Left forelimb (tissue), 1 donor: ENCODE measurements at places on chromosomes 4 and X.

GRCh38 chr4:188266386-188266785 is 127.1 kb downstream of the TRIML1 start:
- no peak for DNase-seq

DNA sequence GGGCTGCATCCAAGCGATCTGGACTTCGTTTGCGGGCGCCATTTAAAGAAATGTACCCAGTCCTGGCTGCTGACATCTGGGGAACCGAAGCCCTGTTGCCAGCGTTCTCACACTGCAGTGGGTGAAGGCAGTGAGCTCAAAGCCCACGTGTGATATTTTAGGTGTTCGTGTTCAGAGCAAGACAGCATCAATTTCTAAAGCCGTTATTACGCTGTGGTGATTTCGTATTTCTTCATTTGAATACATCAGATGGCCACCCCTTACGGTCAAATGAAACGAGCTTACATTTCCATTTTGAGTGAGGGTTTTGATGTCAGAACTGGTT is 376 bp upstream of the C4orf36 start:
- no peak for DNase-seq

- no peak for DNase-seq
Measured at GRCh38 chrX:41970419-41970818, 47.1 kb upstream of the CASK start.

GRCh38 chr4:106365613-106366012 is 3.0 kb downstream of the GIMD1 start:
- DNase-seq, result no peak

DNA sequence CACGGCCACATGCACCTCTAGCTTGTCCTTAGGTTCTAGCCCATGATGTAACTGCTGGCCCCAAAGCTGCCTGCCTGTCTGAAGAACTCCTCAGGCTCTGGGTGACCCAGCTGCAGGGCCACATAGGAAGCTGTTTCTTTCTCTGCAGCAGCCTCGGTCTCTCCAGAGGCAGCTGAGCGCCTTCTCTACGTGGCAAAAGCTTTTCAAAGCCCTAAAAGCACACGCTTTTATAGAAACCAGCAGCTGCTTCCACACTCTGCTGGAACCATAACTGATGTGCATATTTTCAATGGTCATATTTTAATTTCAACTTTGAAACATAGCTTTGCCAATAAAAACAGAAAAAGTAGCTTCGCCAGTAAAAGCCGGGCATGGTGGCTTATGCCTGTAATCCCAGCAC is 37.4 kb downstream of the FAM53A start:
- DNase-seq, result no peak

GRCh38 chr4:6282314-6282771 is 12.7 kb downstream of the WFS1 start:
- no peak for DNase-seq

GRCh38 chr4:41232406-41232805 is 18.1 kb upstream of the APBB2 start:
- DNase-seq, result no peak

GRCh38 chrX:2516623-2517022 is 15.8 kb upstream of the DHRSX start:
- no peak for DNase-seq

GRCh38 chr4:78902298-78902697 is 36.9 kb downstream of the PAQR3 start:
- no peak for DNase-seq

DNA sequence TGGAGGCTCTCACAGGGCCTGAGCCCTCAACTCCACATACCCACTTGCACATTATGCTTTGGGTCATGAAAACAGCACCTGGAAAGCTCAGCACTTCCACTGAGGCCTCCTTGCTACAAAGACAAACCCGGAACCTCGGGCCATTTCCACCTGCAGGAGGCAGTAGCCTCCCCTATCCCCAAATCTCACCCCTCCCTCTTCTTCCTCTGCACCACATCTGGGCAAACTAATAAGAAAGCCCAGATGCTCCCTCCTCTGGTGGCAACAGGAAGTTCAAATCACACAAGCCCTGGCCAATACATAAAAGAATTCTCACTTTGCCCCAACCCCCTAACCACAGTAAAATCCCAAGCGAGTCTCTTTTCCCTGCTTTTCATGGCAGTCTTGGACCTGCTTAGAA is 136.4 kb downstream of the MAPK10 start:
- no peak for DNase-seq

- DNase-seq, result no peak
Measured at GRCh38 chr4:110091434-110092140, 106.8 kb downstream of the ELOVL6 start.

DNA sequence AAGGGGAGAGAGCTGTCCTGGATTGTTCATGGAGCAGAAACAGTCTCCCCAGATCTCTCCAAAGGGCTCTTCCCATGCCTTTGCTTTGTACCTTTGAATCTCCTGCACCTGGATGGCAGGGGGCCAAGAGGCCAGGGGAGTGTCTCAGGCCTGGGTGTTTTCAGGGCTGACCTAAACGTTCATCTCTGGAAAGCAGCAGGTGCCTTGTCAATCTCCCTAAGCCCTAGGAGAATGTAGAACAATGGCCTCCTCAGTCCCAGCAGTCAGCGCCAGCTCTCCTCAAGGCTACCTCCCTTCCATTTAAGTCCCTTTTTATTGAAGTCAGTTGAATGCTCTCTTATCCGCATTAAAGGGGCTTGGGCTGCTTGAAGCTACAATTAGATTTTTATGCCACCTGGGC is 31.2 kb upstream of the NSUN7 start:
- DNase-seq, result no peak

DNA sequence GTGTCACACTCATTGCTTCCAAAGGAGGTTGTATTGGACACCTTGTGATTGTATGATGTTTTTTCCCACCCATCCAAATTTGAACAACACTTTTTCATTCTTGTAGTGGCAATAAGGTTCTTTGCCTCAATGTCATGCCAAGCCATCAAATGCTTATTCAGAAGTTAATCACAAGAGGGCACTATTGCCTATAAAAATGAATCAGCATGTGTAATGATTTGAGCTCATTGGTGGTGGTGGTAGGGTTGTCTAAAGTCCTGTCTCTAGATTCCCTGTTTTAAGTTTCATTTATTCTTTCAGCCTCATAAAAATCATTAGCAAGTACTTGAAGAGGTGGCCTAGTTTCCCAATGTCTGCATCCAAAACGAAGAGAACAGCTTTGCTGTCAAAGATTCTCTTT is 37.0 kb downstream of the IRS4 start:
- DNase-seq, result no peak

DNA sequence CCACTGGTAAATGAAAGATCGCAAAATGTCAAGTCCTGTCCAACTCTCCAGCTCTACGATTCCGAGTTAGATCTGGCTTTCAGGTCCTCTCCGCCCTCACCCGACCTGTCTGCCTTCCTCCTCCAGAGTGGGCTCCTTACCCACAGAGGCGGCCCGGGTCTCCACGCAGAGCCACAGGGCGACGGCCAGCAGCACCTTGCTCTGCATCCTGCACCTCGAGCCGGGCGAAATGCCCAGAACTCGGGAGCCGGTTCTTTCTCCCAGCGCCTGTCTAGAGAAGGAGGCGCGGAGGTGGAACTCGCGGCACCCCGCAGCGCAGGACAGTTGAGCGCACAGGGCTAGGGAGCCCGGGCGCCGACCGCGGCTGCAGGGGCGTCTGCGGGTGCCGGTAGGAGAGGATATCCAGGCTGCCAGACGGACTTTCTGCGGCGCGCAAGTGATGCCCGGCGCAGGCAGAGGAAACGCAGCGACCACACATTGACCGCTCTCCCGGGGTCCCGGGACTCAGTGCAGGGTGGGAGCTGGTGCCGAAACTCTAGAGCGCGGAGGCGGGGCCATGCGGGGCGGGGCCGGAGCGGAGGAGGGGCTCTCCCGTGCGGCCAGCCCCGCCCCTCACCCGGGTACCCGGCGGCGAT is at the start of gene KDR:
Gene KDR (minus strand): TSS at position 509 of the 635 bp plus-strand sequence. CDS start 302 bp downstream, at position 207.
- no peak for DNase-seq

DNA sequence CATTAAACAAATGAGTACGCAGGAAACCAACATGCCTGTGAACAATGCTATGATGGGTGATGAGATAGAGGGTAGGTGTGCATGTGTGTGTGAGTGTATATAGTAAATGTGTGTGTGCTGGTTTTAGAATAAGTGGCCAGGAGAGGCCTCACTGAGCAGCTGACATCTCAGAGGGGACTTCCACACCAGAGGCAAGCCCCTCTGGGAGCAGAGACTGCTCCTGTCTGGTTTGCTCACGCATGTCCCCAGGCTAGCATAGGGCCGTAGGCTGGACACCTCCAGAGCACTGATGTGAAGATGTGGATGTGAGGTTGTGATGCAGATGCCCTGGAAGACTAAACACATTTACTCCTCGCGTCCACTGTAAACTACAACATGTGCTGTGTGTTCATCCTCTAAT is 104.5 kb downstream of the DRD5 start:
- no peak for DNase-seq

GRCh38 chr4:87353592-87353991 is 30.9 kb upstream of the HSD17B13 start:
- DNase-seq, result no peak

DNA sequence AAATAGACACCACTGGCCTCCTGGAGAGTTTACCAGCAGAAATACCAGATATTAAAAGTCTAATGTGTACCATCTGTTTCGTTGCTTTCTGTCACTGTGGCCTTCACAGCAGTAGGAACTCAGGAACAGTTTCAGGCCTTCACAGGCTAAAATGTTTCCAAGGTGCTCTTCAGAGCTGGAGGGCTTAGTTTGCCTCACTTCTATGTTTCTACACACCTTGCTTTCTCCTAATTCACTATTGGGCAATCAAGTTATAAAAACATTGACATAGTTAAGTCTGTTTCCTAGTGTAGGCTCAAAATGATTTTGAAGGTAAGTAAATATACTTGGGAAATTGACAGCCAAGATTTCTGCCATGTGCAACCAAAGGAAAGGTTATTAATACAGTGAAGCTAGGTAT is 258.6 kb downstream of the TEX13A start:
- DNase-seq, result no peak

- no peak for DNase-seq
Measured at GRCh38 chrX:13622401-13622964, 30.5 kb upstream of the TCEANC start.

- no peak for DNase-seq
Measured at GRCh38 chr4:41693629-41694028, 54.9 kb downstream of the PHOX2B start.
